Amniotic stem cell (primary cell): ENCODE measurements at places on chromosomes 3 and 15.

DNA sequence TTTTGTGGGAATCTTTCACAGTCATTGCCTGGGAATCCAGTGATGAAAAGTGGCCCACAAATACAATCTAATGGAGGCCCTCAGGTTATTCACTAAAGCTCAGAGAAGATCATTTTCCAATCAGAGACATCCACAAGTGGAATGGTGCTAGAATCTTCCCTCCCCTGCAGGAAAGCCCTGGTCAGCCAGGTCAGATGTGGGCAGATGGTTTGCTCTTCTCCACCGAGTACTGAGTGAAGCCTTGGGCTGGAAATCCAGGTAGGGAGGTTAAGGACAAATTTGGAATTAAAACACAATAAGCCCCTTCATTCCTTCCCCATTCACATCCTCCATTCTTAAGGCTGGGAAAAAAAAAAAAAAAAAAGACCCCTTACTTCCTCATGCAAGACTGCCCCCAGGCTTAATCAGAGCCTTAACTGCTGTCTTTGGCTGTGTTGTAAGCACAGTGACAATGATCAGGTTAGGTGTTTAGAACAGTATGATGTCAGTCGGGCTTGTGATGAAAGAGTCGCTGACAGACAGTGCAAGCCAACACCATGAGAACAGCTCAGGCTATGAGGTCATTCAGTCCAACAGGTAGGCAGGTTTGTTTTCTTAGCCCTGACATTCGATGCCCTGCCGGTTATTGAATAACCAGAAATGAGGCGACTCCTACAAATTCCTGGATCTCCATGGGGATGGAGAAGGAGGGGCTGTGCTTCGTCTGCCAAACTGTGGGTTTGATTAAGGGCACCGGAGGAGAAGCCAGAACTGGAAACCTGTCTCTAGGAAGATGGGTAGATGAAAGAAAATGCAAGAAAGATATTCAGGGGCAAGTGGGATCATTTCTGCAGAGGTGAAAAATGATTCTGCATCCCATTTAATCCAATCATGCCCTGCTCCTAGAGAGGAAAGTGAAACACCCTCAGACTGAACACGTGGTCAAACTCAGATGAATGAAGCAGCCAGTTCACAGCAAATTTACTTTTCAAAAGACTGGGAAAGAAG lies 23.5 kb upstream of the HES1 start:
- no peak for DNase-seq

GRCh38 chr3:139182143-139182542 lies 137.5 kb upstream of the PRR23C start:
- no peak for DNase-seq

- no peak for DNase-seq
Observed at GRCh38 chr3:62718515-62719320, 156.5 kb downstream of the CADPS start.

- DNase-seq = no peak
Observed at GRCh38 chr3:112734171-112734570, 93.2 kb upstream of the CCDC80 start.

- no peak for DNase-seq
Observed at GRCh38 chr3:194357681-194358080, 6.6 kb upstream of the CPN2 start.

- DNase-seq = no peak
Observed at GRCh38 chr3:131549340-131549739, 46.6 kb upstream of the MRPL3 start.

DNA sequence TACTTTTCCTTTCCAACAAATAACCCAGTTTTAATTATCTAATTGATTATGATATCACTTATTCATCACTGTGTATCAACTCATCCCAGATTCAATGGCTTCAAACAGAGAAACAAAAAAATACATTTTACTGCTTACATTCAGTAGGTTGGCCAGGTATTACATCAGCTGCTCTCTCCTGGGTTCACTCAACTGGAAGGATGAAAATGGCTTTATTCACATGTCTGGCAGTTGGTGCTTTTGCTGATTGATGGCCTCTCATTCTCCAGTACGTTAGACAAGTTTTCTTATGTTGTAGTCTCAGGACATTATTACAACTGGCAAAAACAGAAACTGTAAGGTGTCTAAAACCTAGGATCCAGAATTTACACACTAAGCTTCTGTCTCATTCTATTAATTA lies 811.0 kb upstream of the ALCAM start:
- DNase-seq = no peak

- no peak for DNase-seq
Observed at GRCh38 chr3:71392251-71392650, 191.3 kb downstream of the FOXP1 start.

DNA sequence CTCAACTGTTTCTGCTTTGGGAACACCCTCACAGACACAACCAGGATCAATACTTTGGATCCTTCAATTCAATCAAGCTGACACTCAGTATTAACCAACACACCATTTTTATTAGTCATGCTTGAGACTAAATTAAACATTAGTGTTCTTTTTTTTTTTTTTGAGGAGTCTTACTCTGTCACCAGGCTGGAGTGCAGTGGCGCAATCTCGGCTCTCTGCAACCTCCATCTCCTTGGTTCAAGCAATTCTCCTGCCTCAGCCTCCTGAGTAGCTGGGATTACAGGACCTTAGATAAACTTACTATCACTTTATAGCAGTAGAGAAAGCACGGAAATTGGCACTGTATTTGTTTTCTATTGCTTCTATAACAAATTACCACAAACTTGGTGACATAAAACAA lies 2.0 kb upstream of the RAB11A start:
- DNase-seq = no peak

- DNase-seq = no peak
Observed at GRCh38 chr3:23263796-23264195, 60.7 kb downstream of the UBE2E2 start.

GRCh38 chr3:71582036-71582611 lies 1.4 kb downstream of the FOXP1 start:
- DNase-seq = no peak

DNA sequence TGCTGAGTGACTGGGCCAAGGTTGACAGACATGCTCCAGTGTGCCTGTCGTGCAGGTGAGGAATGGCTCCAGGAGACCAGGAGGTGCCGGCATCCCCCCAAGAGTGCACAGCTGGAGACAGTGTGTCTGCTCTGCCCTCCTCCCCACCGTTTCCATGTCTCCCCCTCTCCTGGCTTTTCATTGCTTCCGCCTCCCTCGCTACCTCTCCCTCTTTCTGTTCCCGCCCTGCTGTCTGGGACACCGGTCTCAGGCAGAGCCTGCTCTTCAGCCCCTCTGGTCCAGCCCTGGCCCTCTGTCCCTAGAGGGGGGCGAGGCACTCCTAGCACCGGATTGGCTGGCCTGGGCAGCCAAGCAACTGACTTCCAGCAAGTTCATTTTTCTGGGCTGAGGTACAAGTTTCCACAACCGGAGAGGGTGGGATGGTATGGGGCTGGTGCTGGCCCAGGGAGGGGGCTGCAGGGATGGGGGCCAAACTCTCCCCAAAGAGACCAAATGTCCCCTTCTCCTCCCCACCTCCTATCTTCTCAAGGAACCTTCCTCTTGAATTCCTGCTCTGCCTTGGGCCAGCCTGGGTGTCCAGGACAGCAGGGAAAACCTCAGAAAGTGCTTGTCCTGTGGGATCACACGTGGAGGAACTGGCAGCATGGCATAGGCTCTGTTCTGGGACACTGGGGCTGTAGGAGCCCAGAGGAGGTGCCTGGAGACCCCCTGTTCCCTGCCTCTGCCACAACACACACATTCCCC lies 32.6 kb downstream of the PRKCD start:
- DNase-seq = no peak

DNA sequence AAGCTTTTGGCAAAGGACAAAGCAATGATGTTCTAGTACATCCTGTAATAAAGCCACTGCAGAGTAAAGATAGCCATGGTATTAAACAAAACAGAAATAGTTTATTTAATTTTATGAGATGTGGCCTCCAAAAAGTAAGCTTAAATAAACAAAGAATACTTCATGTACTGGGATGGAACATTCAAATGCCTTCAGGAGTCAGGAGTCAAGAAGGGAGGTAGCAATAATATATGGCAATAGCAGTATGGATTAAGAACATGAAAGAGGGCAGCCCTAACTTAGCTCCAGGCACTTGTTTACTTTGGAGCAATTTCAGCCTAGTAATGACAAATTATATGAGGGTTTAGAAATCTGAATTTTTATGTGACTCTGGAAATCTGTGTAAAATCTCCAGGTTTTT lies 343.9 kb upstream of the THRB start:
- DNase-seq = no peak

GRCh38 chr15:39312984-39313383 lies 267.9 kb upstream of the THBS1 start:
- DNase-seq = no peak

GRCh38 chr15:89091627-89092220 lies 3.5 kb downstream of the ABHD2 start:
- DNase-seq = no peak

DNA sequence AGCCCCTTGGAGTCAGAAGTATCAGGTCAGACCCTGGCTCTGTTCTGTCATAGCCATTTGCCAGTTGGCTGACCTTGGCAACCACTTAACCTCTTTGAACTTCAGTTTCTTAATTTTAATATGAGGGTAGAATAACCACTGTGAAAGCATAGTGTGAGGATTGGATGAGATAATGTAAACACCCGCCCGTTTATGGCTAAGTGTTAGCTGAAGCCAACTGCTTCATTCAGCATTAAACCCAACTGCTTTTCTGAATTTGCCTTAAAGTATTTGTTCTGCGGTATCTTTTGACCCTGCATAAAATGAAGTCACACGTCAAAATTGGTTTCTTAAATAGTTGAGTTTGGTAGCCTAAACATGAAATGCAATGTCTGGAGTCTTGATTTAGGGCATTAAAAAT lies 121.5 kb upstream of the ABHD17C start:
- no peak for DNase-seq

DNA sequence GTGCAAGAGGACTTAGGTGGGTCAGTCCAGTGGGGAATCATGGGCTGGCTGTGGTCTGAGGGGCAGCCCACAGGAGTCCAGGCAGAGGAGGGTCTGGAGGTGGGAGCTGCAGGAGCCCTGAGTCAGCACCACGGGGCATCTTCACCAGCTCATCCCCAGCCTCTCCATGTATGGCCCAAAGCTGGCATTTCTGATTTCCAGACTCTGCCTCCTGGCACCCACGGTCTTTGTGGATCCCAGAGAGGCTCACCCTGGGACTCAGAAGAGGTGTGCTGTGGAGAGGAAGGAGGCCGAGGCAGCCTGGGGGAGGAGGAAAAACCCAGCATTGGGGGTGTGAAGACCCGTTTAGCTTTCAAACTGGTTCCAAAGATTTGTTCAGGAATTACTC lies 64.5 kb upstream of the KLF13 start:
- DNase-seq = no peak

GRCh38 chr3:11159421-11159904 lies 5.2 kb downstream of the HRH1 start:
- no peak for DNase-seq

DNA sequence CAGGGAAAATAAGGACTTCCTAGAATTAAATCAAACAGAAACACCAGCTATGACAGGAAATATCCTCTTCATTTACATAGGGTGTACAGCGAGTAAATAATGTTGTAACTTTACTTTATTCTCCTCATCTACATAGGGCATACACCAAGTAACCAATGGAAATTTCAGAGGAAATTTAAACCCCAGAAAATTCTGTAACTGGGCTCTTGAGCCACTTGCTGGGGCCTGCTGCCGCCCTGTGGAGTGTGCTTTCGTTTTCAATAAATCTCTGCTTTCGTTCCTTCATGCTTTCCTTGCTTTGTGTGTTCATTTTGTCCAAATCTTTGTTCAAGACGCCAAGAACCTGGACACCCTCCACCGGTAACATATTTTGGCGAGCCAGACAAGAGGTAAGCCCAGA lies 990.4 kb upstream of the CADM2 start:
- DNase-seq = no peak

- no peak for DNase-seq
Observed at GRCh38 chr3:134074001-134074789, 44.5 kb upstream of the SLCO2A1 start.

DNA sequence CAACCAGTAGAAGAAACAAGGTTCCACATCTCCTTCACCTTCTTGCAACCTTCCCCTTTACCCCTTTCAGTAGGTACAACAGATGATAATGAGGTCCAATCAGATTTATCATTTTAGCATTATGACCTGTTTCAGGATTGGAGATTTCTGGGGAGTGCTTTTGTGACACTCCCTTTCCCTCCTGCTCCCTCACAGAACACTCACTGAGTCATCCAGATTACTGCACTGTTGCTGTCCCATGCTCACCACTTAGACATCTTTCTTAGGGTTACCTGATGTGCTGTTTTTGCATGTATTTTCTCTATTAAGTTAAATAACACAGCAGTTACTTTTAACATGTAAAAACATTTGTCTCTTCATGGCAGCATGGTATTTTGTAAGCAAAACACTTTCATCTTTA lies 118.5 kb downstream of the MFSD1 start:
- DNase-seq = no peak

GRCh38 chr3:116118475-116119169 lies 326.7 kb downstream of the LSAMP start:
- DNase-seq = no peak

- DNase-seq = no peak
Observed at GRCh38 chr3:155646128-155646527, 98.7 kb downstream of the PLCH1 start.

- DNase-seq = no peak
Observed at GRCh38 chr3:54830658-54831057, 97.2 kb downstream of the LRTM1 start.

DNA sequence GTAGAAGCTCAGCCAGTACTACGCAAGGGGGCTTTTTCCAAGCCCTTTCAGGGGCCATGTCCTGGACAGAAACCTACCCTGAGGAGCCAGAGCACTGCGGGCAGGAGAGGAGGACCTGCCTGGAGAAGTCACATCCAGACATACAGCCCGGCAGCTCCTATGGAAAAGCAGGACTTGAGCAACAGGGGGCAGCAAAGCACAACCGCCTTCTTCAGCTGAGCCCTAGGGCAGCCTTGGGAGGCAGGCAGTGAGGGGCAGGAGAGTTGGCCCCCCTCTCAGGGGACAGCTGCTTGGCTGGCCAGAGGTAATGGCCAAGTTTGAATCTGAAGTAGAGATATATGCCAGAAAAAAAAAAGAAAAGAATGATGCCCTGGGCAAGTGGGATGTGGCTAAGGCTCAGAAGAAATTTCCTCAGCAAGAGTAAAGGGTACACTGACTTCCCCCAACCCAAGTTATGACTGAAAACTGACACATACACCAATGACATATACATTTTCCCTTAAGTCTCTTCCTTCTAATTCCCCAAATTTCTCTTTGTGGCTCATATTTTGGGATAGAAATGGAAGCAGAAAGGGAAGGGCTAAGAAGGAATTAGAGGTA lies 56.9 kb downstream of the CYP19A1 start:
- DNase-seq = no peak

- no peak for DNase-seq
Observed at GRCh38 chr3:55708921-55709320, 221.8 kb upstream of the WNT5A start.

GRCh38 chr3:121730940-121731687 lies 18.4 kb downstream of the GOLGB1 start:
- DNase-seq = no peak

DNA sequence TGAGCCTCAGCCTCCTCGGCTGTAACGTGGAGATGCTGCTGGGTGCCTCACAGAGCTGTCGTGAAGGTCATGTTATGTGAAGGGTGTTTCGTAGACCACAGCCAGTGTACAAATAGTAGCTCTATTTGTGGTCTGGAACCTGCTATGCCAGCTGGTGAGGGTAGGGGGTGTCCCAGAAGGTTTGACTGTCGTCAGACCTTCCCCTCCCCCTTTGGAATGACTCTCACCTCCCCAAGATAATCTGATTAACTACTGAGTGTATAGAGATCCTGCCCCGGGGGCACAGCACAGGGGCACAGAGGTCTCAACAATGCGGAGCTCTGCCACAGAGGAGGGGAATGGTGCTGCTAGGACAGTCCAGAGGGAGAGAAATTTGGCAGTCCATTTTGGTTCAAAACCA lies 20.5 kb downstream of the FGD5 start:
- no peak for DNase-seq

- no peak for DNase-seq
Observed at GRCh38 chr15:75314552-75315290, 21.1 kb upstream of the COMMD4 start.
